ENCODE measurements at places on chromosomes 5 and 9.

GRCh38 chr5:143921525-143922311 lies 109.8 kb downstream of the HMHB1 start:
- no peak for DNase-seq

GRCh38 chr5:69374911-69375446 lies 5.4 kb downstream of the RAD17 start:
- DNase-seq = no peak

DNA sequence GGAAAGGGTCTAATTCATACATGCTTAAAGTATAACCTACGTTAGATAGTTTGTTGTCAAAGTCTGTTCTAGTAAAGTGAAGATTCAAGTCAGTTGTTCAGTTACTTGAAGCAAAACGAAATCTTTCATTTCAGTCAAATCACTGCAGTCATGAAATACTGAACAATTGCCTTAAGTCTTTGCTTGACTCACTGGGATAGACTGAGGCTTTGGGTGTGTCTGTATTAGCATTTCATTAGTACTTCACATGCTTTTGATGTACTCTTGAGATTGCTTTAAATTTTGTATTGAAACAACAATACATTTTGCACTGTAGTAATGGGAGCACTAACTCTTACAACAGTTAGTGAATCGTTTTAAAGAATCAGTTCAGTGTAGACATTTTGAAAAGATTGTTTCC lies 4.0 kb upstream of the CMYA5 start:
- DNase-seq = no peak

GRCh38 chr5:131684051-131684450 lies 49.0 kb upstream of the RAPGEF6 start:
- no peak for DNase-seq

DNA sequence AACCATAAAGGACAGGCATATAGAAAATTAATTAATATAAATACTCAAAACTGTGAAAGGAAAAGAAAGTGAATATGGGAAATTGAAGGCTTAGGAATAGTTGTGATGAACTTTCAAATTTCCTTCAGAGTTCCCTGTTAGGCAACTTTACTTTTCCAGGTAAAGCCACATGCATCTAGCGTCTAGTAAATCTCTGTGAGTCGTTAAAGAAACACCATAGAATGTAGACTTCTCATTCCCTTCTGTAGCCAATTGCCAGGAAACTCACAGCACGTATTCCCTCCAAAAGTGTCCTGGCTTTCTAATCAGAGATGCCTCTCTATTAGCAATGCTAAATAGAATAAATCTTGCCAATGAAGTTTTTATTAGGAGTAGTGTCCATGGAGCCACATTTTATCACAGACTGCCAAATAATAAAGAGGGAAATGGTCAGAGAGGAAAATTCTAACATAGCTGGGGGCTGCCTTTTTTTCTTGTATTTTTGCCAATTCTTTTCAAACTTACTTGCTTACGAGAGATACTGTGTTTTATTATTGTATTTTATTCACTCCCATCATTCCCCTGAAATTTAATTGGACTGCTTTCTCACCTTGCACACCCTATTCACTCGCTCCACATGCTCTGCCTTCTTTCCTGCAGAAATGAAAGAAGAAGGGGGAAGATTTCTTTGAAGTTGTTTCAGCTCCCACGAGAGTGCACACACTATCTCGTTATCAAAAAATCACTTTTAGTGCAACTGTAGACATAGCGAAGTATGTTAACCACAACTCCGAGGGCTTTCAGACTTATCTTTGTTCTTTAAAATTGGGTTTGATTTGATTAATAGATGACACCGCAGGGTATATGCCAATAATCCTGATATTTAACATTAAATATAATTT lies 439.0 kb downstream of the CSNK1G3 start:
- no peak for DNase-seq
